ENCODE measurements at places on chromosomes 5 and 9. TPM values are rescaled to one million over a fixed set of nuclear protein-coding genes. Genes with fewer than 3 reads are reported as not detected.

DNA sequence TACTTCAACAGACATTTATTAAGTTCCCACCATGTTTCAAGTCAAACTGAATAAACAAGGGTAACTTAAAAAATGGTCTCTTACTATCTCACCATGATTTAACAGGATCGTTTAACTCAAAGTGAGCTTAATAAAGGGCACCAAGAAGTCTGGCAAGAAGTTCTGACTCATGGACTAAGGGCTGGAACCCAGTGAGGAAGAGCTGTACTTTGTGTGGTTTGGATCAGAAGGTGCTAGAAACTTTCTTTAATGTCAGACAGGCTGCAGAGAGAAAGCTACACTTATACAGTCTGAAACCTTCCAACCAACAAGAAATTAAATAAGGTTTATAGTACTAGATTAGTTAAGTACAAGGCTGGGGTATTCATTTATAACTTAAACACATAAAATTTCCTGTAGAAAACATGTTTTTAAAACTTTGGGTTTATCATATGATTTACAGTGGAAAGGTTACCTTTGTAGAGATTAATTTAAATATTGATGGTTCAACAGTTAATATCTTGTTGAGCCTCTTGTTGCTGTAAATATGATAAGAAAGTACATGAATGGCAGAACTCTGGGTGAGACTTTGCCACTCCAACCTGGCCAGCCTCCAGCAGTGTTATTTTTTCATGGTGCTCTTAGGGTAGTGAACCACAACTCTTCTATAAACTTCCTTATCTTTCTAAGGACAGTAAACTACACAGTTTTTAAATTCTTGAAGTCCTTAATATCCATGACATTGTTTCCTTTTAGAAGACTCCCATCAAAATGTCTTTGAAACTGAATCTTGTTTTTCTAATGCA, 162.8 kb downstream of the MAN2A1 start:
- no peak for DNase-seq

GRCh38 chr9:126984969-126985368, 70.4 kb downstream of the RALGPS1 start:
- peak; percentile 75 for DNase-seq

Gene TMEM267
- 16.1 TPM for total RNA-seq

Gene TUSC1
- total RNA-seq: 15.1 TPM

- DNase-seq: peak; percentile 98
These were observed at the start of gene OSMR for GRCh38 chr5:38845526-38846378. Gene OSMR, plus strand, starts transcription at chr5:38846012. Its CDS starts 23,033 bp downstream, at chr5:38869045.

DNA sequence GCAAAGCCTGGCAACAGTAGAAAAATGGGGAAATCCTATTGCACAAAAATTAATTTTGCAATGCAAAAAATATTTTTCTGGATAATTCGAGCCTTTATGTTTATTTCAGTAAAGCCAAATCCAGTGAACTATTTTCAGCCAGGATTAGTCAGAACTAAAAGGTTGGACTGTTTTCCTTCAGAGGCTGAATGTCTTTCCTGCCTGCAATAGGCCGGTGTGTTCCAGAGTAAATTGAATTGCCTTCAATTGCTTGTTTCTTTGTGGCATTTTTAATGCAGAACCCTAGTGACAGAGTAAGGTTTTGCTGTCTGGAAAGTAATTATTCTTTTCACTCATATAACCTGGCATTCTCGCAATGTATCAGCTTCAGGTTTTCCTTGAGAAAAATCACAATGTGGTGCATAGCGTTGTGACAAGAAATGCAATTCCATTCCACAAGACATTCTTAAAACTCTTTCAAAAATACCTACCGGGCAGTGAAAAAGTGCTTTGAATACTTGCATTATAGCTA, 183.7 kb downstream of the GLIS3 start:
- no peak for DNase-seq

DNA sequence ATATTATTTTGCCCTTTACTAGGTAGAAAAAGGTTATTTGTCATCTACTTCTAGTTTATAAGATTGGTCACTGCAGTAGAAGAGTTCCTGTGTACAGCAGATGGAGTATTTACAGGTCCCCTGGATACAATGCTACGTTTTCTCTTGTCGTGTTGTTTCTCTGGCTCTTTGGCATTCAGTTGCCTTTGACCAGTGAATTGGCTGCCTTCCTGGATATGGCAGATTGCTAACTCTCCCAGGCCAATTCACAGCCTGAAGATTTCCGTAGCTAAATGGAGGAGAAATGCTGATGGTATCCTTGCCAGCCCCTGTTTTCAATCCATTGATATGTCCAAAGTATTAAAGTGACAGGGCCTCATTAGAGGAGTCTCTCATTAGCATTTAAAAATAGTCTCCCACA, 32.5 kb upstream of the GNAQ start:
- no peak for DNase-seq

- peak; percentile 76 for DNase-seq
These were observed 236.5 kb downstream of the DMRTA1 start for GRCh38 chr9:22682961-22683699.

DNA sequence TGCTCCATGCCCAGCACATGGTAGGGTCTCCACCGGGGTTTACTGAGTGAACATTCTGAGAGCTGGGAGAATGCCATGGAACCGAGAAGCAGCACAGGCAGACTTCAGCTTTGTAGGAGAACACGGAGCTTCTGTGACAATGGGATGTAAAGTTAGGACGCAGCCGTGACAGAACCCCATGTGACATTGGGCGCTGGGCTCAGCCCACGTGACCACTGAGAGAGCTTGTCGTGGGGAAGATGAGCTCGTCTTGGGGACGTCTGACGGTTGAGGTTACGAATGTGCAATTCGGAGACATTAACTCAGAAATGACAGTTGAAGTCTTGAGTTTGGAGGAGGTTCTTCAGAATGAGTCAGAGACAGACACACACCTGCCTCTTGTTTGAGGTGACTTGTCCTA, 13.5 kb downstream of the SDHA start:
- no peak for DNase-seq

DNA sequence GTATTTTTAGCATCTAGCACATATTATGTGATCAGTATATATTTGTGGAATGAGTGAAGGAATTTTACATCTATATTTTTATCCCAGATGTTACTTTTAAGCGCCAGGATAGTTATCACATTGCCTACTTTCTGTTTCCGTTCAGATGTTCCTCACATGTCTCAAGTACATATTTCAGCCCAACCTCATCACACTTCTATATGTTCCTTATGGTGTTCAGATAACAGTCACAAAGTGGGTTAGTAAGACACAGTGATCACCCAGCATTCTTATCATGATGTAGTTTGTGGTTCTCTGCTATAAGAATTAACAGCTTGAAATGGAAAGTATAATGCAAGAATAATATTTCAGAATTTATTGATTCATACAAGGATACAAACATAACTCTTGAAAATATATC, 170.0 kb upstream of the RASA1 start:
- DNase-seq: no peak

Measured in PC-3 (cell line).